Stimulated activated CD4-positive, alpha-beta T cell treated with anti-CD3 and anti-CD28 coated beads, Interleukin-12 subunit alpha, Interleukin-12 subunit beta, amount 100 ng/mL, for 24 hours (primary cell): ENCODE measurements at places on chromosomes 4 and X.

DNA sequence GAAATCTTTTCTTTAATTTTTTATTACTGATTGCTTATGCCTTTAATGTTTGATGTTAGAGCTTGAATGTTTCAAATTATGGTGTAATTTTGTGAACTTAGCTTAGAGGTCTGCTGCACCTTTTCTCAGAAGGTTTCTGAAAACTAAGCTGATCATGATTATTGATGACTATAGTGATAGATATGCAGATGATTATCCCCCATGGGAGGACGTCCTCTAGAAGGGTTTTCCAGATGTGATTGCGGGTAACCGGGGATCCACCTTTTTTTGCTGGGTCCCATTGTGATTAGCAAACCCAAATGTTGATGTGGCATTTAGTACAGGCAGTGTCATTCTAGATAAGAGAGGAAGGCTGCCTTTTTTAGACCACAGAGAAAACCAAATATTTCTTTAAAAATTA is 272.9 kb downstream of the FBXO8 start:
- DNase-seq, result no peak

DNA sequence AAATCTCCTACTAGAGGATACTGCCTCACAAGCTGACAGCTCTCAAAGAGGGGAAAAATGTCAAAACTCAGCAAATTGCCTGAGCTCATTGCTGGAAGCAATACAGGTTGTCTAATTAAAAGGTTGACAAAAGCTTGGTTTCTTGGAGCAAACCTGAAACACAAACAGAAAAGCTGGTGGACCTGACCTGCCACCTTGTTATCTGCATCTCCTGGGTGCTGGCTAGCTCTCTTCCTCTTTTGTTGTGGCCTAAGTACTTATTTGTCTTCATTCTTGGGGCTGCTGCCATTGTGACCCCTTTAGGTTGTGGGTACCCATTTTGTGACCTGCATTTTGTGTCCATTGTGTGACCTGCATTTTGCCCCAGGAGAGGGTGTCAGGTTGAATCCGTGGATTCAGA is 184.5 kb downstream of the KIT start:
- DNase-seq, result no peak

DNA sequence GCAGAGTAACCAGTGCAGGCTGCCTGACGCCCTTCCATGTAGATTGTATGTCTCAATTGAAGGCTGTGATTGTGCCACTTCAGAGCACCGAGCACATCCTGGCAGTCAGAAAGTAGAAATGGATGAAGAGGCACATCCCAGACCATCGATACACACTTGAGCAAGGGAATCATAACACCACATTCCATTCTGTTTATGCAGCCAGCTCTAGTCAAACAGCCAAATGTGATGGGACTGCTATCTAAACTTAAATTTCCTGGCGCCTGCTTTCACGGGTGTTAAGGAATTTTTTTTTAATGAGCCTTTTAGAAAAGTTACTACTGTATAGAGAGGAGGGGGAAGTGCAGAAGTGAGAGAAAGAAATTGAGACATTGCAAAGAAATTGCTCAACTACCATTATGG is 84.4 kb downstream of the PPARGC1A start:
- DNase-seq, result no peak

GRCh38 chrX:18428006-18428405 is 2.6 kb downstream of the CDKL5 start:
- DNase-seq, result no peak

GRCh38 chr4:10982305-10982704 is 297.7 kb upstream of the CLNK start:
- no peak for DNase-seq

- DNase-seq, result no peak
Observed at GRCh38 chr4:117845270-117845669, 189.0 kb upstream of the NDST3 start.

GRCh38 chr4:173794662-173795061 is 264.6 kb upstream of the HAND2 start:
- no peak for DNase-seq

- no peak for DNase-seq
Observed at GRCh38 chrX:110204986-110205385, 112.9 kb downstream of the AMMECR1 start.

- DNase-seq, result no peak
Observed at GRCh38 chr4:121239951-121240350, 75.8 kb upstream of the TNIP3 start.

DNA sequence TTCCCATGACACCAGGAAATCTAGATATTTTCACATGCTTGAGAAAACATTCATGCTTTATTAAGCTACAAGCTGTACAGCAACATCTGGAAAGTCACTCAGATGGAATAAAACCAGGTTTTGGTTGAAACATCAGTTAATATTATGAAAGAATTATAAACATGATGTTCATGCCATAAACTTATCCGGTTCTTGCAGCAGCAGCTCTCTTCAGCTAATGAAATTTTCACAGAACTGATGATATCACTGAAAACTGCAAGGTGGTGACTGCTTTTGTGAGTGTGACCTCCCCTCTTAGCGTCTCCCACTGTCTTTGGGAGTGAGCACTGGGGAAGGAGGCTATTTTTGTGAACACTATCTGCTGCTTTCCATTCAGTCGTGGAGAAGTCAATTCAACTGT is 56.9 kb downstream of the ARHGAP10 start:
- no peak for DNase-seq

DNA sequence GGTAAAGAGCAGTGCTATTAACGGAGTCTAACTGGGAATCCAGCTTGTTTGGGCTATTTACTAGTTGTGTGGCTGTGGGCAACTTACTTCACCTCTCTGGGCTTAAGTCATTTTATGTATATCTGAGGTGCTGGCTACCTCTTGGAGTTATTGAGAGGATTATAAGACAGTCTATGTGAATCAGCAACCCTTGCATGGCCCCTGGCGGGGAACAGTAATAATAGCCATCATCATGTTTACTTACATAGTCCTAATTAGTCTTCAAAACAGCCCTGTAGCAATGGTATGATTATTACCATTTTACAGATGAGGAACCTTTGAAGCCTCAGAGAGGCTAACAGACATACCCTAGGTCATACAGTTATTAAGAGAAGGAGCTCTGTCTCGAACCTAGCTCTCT is 1.5 kb downstream of the HPRT1 start:
- no peak for DNase-seq

DNA sequence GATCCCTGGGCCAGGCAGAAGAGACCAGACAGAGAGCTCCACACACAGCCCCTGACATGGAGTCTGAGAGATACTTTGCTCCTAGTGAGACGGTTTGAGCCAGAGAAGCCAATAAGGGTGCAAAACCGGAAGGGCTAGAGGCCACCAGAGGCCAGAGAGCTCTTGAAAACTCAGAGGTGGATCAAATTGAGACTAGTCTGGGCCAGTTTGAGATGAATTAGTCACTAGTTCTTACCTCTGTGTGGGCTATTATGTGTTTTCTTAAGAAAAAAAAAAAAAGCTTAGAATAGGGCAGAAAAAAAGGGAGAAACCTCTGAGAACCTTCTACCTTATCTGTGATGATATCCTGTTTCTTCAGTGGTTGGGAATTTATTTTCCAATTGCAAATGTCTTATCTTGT is 110.4 kb upstream of the EDNRA start:
- DNase-seq, result no peak

GRCh38 chr4:38939165-38939564 is 71.6 kb downstream of the FAM114A1 start:
- DNase-seq, result no peak

DNA sequence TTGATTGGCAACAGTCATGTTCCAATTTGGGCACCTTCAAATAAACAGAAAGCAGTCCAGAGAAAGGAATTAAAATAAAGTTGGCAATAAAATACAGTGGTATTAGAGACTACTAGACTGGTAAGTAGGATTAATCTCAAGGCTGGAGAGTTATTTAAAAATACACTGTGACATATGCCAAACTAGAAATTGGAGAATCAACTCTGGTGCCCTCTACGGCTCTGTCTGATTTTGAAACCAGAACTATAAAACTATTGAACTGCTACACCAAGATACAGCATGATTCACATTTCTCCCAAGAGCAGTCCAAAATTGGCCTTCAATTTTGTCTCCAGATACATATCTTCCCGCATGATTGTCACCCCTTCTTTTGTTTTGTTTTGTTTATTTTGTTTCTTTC is 78.7 kb upstream of the FAM47B start:
- DNase-seq, result no peak

GRCh38 chr4:54315561-54316538 is 86.8 kb downstream of the PDGFRA start:
- DNase-seq, result no peak

- DNase-seq, result no peak
Observed at GRCh38 chr4:8398347-8398746, 42.2 kb downstream of the ACOX3 start.
